ENCODE measurements at places on chromosomes 5 and 9.
A peak's percentile ranks its signal among the peaks of the same experiment; 100 is the strongest.

- no peak for DNase-seq
Observed at GRCh38 chr5:98214240-98215051, 559.0 kb upstream of the RGMB start.

- peak; percentile 46 for DNase-seq
Observed at GRCh38 chr9:114238891-114239875, 83.7 kb upstream of the ORM1 start.

- DNase-seq: no peak
Observed at GRCh38 chr5:127924606-127925005, 159.0 kb upstream of the SLC12A2 start.

DNA sequence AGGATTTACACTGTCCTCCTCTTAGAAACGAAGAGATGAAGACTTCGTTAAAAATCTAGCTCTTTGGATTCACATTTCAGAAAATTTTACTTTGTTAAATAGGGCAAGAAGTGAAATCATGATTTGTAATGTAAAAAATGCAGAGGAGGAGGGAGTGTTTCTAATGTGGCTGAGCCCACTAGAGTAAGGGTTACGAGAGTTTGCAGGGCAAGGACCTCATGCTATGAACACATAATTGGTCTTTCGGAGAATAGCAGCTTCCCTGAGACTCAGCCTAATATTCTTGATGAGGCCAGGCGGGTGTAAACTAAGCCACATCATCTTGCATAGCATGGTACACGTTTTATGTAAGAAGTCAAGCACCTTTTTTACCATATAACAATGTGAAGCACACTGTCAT, 191.0 kb upstream of the ADAMTS16 start:
- DNase-seq: no peak

DNA sequence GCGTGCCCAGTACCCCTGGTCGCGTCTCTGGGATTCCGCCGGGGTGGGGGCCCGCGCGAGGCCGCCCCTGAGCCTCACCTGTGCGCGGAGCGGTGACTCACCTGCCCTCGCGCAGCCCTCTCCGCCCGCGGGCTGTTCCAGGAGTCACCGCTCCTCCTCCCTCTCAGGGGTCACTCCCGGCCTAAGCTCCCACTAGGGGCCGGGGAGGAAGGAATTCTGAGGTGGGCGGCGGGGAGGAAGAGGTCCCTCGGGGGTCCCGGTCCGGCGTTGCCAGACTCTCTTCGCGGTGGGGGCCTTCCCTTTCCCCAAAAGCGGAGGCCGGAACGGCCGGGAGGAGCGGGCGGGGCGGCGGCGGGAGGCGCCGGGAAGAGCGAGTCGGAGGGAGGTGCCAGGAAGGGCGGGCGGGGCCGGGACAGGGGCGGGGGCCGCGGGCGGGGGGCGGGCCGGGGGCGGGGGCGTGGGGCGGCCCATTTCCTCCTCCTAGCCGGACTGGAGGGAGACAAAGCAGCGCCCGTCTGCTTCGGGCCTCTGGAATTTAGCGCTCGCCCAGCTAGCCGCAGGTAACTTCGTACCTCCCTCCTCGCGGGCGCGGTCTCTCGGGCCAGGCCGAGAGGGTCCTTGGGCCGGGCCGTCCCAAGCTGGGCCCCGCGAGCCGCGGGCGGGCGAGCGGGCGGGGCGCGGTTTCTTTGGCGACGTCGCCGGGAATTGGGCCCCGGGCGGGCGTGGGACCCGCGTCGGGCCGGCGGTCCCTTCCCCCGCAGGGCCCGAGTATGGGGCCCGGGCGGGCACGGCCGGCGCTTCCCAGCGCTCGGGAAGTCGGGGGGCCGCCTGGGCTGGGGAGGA, at the start of gene CTNNA1:
Gene CTNNA1, plus strand, starts transcription at position 475 of the 843 bp plus-strand sequence. CDS start 28,500 bp downstream, outside the sequence.
- DNase-seq: peak; percentile 94

All from GM13977 (cell line).